ENCODE measurements at places on chromosomes 3 and 15. TPM values are rescaled to one million over a fixed set of nuclear protein-coding genes. Genes with fewer than 3 reads are reported as not detected.

GP5 gene
- 0.91 TPM for polyA plus RNA-seq

DNA sequence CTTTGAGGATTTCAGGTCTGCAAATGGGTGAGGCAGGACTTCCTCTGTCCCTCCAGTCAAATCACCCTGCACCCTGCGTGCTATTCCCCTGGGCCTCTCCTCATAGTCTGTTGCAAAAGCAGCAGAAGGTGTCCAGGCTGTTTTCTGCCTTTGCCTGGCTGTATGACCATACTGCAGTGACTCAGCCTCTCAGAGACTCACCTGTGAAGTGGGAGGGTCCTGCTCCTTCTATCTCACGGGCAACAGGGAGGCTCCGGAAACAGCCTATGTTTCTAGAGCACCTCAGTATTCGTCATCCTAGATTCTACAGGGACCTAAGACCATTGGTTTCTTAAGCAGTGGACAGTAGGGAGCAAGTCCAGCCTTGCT is 216.4 kb downstream of the TLE3 start:
- no peak for DNase-seq

ZIC1 gene
- 0.03 TPM for polyA plus RNA-seq

DNA sequence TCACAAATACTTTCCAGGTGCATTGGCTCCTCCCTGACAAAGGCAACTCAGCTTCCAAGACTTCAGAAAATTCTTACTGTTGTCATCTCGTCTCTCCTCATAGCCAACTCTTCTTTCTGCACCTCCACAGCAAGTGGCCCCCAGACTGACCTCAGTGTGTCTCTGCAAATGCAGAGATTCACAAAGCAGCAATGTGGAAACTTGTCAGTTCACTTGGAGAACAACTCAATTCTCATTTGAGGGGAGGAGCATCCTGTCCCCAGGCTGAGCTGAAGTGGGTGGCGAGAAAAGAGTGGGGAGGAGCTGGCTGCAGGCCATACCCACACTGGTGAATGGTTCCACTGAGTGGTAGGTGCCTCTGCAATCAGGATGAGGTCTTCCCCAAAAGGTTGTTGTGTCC is 248.7 kb upstream of the IL12A start:
- no peak for DNase-seq

GRCh38 chr15:76844096-76844495 is 61.0 kb downstream of the SCAPER start:
- DNase-seq: no peak

ZNF80 gene
- 0.06 TPM for polyA plus RNA-seq

- DNase-seq: no peak
These were observed 265.8 kb upstream of the CNTN3 start for GRCh38 chr3:74880237-74880636.

CCDC80 gene
- polyA plus RNA-seq: 112 TPM

OXNAD1 gene
- 17.4 TPM for polyA plus RNA-seq

IFT57 gene
- polyA plus RNA-seq: 104 TPM

- no peak for DNase-seq
These were observed 84.7 kb downstream of the AGBL1 start for GRCh38 chr15:86164232-86164898.

DNA sequence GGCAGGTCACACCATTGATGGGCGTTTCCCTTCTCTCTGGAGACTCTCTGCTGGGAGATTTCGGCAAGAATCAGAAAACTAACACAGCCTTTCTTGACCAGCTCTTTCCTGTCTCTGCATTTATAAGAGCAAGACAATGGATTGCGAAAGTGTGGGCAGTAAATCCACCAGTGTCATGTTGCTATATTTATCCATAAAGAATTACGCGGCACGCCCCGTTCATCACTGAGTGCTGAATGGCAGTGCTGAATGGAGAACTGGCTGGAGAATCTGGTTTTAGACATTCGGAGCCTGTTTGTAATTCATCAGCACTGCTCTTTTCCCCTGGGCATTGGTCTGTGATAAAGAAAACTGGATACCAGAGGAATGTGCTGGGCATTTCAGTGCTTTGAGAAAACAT is 2.0 kb upstream of the CEMIP start:
- no peak for DNase-seq

DNA sequence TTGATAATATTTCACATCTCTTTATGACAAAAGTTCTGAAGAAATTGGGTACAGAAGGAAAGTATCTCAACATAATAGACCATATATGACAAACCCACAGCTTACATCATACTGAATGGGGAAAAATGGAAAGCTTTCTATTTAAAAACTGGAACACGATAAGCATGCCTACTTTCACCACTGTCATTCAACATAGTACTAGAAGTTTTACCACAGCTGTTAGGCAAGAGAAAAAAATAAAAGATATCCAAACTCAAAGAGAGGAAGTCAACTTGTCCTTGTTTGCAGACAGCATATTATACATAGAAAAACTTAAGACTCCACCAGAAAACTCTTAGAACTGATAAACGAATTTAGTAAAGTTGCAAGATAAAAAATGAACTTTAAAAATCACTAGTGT is 40.3 kb downstream of the COPS2 start:
- no peak for DNase-seq

- DNase-seq: no peak
These were observed 94.2 kb downstream of the EFL1 start for GRCh38 chr15:82168296-82168695.
